ENCODE measurements at places on chromosomes 12 and 14.

GRCh38 chr12:49020441-49020840 lies 1.9 kb upstream of the PRKAG1 start:
- DNase-seq = no peak

DNA sequence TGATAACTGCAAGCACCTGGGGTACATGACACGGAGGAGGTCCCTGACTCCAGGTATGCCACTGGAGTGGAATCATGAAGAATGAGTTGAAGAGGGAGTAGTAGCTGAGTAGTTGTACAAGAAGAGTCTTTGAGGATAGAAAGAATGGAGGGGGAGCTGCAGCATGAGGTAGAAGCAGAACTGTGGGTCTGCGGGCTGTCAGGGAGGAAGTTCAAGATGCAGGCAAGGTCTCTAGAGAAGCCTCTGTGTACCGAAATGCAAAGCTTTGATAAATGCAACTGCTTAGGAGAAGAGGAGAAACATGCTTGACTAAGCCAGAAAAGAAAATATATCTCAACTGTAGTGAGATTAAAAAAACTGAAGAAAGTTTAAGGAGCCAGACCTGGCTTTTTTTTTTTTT lies 91.5 kb downstream of the CPNE8 start:
- DNase-seq = no peak

DNA sequence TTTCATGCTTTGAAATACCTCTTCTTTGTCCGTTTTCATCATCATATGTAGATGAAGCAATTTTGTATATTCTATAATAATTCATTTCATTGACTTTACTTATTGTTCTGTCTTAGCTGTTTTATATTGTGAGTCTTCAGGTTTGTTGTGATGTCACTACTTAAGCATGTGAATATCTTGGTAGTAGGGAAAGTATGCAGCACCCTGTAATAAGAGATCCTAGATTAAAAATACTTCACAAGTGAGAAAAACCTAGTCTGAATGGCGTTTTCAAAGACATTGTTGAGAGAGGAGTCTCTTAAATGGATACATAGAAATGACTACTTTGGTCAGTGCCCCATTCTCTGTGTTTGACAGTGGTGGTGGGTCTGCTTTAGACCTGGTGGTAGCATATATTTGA lies 61.4 kb downstream of the SLC16A7 start:
- no peak for DNase-seq

- DNase-seq = no peak
Measured at GRCh38 chr12:109757671-109758265, 44.1 kb downstream of the FAM222A start.

- no peak for DNase-seq
Measured at GRCh38 chr12:41576925-41577324, 388.8 kb downstream of the PDZRN4 start.

DNA sequence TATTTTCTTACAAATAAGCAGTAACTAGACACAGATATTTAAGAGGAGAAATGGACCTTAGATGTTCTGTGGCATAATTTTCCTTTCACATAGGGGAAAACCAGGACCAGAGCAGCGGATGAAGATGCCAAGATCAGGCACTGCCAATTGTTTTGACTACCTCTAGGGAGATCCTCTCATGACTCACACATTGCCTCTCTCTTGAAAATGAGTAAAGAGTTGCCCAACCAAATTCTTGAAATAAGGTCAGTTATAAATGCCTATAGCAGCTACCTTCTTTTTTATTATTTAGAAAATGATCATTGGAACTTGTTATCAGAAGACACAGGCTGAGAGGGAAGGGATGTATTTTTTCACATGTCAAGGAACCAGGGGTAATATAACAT lies 263.4 kb upstream of the PLEKHG7 start:
- DNase-seq = no peak

DNA sequence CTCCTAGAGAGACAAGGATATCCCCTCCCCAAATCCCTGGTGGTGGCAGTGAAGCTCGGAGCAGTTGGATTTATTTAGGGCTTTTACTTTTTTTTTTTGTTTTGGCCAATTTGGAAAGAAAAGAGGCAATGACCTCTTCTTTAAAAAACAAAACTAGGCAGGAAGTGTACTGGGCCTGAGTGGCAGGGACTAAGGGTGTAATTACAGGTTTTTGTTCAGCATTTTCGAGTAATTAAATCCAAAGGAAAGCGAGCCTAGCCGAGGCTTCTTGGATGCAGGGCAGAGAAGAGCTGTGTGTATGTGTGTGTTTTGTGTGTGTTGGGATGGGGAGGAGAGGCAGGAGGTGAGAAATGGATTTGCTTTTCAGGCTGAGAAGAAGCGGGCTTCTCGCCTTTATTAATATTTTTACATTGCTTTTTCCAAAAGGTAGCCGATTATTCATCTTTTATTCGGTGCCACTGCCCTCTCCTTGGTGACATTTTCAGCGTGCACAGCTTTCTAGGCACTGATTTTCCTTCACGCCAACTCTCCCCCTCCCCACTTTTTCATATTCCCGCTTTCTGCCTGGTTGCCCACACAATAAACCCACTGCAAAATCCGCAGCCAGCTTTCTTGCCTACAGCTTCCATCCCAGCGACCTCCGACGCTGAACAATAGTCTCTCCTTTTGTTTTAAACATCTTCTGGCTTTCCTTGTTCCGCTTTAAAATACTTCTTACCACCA lies 8.9 kb upstream of the IRF2BPL start:
- no peak for DNase-seq

- DNase-seq = no peak
Measured at GRCh38 chr14:74231784-74232183, 7.5 kb upstream of the VSX2 start.

DNA sequence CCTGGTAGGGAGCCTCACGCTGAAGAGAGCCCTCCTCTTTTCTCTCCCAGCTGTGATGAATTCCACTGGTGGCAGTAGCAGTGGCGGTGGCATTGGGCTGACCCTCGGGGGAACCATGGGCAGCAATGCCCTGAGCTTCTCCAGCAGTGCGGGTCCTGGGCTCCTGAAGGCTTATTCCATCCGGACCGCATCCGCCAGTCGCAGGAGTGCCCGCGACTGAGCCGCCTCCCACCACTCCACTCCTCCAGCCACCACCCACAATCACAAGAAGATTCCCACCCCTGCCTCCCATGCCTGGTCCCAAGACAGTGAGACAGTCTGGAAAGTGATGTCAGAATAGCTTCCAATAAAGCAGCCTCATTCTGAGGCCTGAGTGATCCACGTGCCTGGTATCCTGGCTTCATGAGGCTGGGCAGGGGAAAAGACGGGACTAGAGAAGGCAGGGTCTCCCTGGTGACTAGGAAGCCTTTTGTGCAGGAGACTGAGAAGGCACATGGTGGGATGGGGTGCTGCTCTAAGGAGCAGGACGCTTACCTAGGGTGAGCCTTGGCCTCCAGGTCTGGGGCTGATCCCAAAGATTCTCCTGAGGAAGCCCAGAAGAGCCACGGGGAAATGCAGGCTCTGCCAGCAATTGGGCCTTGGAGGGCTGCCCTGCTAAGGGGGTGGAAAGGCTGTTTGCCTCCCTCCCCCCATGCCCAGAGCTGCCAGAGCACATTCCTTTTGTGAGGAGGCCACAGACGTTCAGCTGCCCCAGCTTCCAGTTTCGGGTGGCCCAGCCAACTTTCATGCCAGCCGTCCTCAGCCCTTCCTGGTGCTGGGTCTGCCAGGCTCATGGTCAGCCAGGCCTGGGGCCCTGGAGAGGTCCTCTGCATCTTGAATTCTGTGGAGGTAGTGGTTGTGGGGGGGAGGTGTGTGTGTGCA lies 15.8 kb downstream of the KRT7 start:
- no peak for DNase-seq

- peak; percentile 69 for DNase-seq
Measured at GRCh38 chr12:9741726-9742125, 8.8 kb upstream of the CLECL1 start.

DNA sequence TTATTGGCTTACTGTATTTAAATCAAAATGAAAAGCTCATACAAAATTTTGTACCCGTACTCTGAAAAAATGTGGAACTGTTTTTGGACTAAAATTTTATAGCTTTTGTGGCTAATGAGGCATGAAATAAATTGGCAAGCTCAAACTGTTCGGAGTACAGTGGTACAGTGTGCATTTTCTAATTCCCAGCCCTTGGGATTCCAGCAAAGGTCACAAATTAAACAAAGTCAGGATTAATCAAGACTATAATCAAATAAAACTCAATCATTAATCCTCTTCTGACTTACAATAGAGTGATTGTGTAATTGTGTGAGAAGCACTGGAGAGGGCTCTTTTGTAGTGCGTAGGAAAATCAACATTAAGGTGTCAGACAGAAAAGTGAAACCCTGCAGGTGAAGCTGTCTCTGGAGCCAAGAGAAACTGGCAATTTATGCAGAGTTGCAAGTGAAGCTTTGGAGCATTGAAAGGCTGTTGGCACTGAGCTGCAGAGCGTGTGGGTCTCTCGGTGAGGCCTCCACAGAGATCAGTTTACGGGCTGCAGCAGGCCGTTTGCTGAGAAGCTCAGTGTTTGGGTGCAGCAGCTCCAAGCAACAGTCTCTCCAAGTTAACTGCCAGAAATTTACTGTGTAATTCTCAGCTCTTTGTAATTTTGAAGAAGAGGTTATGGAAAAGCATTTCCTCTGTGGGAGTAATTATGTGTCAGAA lies 275.9 kb downstream of the FBXL14 start:
- DNase-seq = no peak

- no peak for DNase-seq
Measured at GRCh38 chr12:80442426-80443222, 1.4 kb upstream of the PTPRQ start.

- no peak for DNase-seq
Measured at GRCh38 chr12:48349471-48349870, 1.2 kb downstream of the ZNF641 start.

GRCh38 chr12:67428431-67428830 lies 159.3 kb downstream of the CAND1 start:
- no peak for DNase-seq

DNA sequence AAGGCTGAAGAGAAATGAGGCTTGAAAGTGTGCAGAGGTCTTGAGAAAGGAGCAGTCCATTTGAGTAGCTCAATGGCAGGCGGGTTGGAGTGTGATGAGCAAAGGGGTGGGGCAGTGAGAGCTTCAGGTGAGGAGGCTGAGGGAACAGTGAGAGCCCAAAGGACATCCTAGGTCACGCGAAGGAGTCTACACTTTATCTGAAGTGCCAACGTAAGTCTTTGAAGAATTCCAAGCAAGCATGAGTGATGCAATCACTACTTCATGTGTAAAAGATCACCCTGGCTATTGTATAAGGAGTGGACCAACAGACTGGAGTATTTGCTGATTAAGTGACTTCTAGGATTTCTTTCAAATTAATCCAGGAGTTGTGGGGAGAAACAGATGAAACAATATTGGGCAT lies 159.9 kb upstream of the HIF1A start:
- DNase-seq = no peak

Measured in activated gamma-delta T cell treated with Interleukin-2 at 50 U/mL for 16 hours (primary cell).